Liver (tissue), 10 donors: ENCODE measurements at places on chromosomes 11 and 22.
A peak's percentile ranks its signal among the peaks of the same experiment; 100 is the strongest.

GRCh38 chr22:32964411-32965057, 93.6 kb downstream of the SYN3 start:
- no peak for DNase-seq

DNA sequence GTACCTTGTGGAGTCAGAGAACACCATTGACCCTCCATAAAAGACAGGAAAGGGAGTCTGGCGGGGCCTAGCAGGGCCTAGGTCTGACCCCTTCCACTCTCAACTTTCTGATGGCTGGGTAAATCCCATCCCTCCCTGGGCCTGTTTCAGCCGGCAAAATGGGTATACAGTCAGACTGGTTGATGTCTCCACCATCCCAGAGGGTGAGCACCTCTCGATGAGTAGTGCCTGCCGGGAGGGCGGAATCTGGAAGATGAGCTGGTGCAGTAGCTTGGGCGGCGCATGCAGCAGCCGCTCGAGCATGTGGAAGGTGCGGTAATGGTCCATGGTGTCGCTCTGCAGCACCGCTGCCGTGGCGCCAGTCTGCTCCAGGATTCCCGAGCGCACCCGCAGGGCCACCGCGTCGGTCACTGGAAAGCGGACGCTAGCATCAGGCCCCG, 528 bp downstream of the FIBP start:
- no peak for DNase-seq

DNA sequence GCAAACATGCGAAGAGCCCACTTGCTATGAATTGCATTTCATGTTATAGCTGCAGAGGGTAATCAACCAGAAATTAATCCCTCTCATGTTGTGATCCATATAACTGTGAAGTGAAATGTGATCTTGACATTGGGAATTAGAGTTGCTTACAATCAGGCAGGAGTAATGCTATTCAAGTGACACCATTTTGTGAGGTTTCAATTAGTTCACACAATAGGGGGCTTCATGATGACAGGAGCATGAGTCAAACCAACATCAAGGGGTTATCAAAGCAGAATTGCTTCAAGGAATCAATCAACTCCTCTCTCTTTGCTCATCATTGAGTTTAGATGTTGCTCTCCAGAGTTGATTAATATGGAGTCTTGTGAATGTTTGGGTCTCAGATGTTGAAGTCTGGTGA, 1585.2 kb upstream of the TENM4 start:
- DNase-seq = no peak

- DNase-seq = no peak
Measured at GRCh38 chr11:17780668-17781067, 46.1 kb downstream of the KCNC1 start.

DNA sequence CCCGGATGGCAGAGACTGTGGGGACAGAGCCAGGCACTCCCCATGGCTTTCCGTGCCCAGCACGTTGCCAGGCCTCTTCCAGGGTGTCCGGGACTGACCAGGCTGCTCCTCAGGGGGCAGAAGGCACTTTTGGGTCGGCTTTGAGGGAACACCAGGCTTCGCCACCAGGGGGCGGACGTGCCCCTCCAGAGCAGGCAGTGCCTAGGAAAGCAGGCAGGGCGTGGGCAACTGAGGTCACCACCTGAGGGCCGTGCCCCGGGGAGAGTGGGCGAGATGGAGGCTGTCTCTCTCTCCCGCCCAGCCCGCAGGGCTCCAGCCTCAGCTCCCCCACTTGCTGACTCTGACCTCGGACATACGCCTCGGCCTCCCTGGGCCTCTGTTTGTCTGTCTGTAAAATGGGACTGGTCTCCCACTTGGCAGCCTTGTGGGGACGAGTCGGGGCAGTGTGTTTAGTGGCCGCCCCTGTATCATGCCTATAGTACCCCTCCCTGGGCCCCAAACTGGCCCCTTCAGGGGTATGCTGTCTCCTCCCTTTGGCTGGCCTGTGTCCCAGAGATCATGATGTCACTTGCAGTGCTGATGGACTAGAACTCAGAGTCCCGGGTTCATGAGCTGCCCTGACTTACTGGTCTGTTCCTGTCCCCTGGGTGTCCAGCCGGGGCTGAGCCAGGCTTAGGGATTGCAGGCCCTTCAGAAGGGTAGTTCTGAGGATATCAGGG, 4.4 kb upstream of the PRR5 start:
- peak; percentile 86 for DNase-seq

GRCh38 chr11:98411777-98412176, 609.0 kb upstream of the CNTN5 start:
- DNase-seq = no peak

DNA sequence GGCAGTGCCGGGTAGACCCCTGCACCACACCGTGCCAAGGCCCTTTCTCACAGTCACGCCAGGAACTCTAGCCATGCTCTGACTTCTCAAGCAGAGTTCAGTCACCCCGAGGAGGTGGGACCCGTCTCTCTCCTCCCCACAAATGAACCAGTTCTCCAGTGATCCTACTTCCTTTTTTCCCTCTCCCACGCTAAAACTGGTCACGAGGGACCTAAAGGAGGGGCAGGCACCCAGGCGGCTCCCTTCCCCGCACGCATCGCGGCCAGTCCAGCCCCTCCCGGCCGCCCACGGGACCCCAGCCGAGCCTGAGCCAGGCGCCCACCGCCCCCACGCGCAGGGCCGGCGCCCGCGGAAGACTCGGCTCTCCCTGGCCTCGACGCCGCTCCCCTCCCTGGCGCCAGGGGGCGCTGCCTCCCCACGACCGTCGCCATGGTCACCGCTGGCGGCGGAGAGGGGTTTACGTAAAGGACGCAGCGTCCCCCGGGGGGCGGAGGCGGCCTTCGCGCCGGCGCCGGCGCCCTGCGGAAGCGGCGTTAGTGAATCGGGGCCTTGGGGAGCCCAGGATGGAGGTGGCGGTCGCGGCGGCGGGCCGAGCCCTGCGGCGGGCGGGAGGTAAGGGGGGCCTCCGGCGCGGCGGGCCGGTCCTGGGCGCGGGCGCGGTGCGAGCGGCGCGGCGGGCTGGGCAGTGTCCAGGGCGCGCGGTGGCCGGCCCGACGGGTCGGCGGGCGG, at the start of gene DAGLA:
TSS of gene DAGLA (plus strand) at position 499 of the 729 bp plus-strand sequence. CDS start 39,765 bp downstream, outside the sequence.
- DNase-seq = peak; percentile 78

- DNase-seq = no peak
Measured at GRCh38 chr11:126405906-126406305, 50.4 kb downstream of the ST3GAL4 start.

DNA sequence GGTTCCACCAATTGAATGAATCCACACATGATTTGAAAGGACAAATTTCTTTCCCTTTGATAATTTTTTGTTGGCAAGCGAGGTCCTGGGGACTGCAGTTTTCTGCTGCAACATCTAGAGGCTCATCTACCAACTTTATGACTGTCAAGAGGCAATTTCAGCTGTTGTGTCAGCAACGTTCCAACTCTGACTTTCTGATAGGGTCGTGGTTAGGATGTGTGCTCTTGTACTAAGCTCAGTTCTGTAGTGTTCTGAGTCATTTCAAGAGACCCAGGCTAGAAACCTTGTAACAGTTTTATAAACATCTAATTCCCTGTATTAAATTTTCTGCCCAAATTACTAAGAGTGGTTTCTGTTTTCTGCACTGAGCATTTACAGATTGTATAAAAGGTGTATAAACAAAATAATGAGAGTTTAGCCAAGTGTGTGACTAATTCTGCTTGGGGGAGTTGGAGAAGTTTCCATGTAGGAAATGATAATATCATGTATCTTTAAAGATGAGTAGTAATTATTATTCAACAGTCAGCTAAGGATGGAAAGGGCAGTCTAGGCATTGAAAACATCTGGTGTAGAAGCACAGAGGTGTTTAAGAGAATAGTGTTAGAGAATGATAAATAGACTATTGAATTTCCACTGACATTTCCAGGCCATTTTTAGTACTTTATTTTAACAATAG, 72.2 kb downstream of the RBMXL2 start:
- DNase-seq = no peak

- no peak for DNase-seq
Measured at GRCh38 chr11:106177311-106177710, 99.8 kb downstream of the AASDHPPT start.

DNA sequence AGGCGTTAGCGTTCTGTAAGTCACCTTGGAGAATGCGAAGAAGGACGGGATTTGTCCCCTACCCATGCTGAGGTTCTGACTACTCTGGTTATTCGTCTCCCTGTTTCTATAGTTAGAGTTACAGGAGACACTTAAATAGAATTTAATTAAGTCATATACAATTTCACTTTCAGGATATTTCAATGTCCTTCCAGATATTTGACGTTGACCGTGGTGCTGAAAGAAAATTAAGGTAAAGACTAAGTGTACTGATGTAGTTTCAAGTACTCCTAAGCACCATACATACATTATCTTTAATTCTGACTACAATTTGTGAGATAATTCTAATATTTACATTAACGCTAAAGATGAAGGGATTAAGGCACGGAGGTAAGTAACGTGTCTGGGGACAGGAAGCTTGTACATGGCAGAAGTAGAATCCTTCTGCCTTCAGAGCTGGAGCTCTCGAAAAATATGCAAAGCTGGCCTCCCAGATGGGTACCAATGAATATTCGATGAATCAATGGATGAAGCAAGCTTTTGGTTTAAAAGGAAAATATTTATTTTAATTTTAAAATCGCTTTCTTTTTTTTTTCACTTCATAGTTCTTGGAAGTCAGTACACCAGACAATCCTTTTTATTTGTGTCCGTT, 539 bp upstream of the SLC36A4 start:
- DNase-seq = no peak
